Prostate gland (tissue), 2 donors: ENCODE measurements at places on chromosomes 1 and 21.

GRCh38 chr1:180173451-180173850 is 18.8 kb downstream of the QSOX1 start:
- no peak for DNase-seq

GRCh38 chr1:7929637-7930036 is 11.0 kb downstream of the TNFRSF9 start:
- DNase-seq, result no peak

- no peak for DNase-seq
These were observed 641.7 kb downstream of the AJAP1 start for GRCh38 chr1:5296095-5296494.

DNA sequence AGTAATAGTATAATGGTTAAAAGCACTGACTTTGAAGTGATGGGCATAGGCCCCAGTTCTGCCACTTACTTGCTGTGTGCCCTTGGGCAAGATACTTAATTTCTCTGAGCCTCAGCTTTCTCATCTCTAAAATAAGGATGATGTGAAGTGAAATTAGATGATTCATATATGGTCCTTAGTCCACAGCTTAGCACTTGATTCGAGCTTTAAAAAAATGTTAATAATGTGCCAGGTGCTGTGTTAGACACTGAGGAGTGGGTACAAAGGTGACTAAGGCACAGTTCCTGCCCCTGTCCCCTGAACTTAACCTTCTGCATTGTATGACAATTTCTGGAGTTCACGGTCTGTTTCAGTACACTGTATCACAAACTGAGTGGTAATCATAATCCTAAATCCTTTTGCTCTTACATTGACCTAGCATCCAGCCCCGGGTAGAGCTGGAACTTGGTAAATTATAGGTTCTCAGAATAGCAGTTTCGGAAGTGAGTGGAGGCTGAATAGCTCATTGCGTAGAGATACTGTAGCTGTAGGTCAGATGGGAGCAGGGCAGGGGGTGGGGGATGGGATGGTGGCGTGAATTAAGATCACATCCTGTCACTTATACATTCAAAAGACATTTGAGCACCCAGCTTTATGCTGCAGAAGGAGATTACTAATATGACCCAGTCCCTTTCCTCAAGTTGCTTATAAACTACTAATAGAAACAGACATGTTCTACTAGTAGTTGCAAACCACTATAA is 1.5 kb downstream of the ZNF691 start:
- no peak for DNase-seq

DNA sequence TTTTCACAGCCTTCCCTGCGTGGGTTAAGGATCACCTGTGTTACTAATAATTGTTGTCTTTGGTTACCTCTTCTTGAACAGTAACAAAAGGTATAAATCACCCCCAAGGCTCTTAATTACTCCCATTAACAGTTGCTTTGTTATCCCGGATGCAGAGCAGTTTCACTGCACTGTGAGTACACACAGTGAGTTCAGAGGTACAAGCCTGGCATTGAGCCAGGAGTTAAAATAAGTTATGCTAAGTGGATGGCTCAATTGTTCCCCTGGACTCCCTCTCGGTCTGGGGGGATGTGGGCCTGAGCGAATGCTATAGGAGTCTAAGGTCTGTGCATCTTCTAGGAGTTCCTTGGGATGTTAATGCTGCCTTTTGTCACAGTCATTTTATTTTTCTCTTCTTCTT is 258.3 kb downstream of the ATG4C start:
- DNase-seq, result no peak

DNA sequence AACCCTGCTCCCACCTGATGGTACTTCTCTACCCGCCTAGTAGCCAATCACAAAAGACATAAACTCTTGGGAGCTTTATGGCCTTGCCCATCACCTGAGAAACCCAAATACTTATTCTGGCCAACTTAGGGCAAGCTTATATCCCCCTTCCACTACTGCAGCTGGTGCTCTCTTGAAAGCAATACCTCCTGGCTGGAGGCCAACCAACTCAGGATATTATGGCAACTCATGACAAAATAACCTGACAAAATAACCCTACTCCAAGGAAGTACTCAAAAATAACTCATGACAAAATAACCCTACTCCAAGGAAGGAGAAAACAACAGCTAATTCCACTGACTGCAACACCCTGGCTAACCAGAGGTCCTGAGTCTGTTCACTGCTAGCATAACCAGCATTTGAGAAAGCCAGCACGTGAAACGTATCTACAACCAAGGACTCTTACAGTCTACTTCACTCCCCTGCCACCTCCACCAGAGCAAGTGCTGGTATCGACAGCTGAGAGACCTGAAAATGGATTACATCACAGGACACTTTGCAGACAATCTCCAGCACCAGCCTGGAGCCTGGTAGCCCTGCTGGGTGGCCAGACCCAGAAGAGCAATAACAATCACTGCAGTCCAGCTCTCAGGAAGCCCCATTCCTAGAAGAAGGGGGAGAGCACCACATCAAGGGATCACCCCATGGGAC is 179.9 kb downstream of the COL24A1 start:
- DNase-seq, result no peak

- no peak for DNase-seq
These were observed 16.9 kb upstream of the RAB3B start for GRCh38 chr1:52007215-52008002.

DNA sequence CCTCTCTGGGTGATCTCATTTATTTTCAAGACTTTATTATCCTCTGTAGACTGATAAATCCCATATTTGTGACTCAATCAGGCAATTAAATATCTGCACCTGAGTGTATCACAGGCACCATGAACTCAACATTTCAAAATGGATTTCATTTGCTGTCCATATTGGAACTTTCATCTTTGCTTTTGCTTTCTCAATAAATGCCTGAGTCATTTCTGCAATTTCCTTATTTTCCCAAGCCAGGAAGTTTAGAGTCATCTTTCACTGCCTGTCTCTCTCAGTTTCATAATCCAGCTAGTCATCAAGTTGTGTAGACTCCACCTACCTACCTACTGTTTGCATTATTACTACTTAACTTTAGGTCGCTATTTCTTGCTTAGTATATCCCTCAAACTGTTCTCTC is 540.9 kb downstream of the LMO4 start:
- no peak for DNase-seq

GRCh38 chr1:91555074-91555730 is 54.6 kb downstream of the CDC7 start:
- no peak for DNase-seq

GRCh38 chr1:3674100-3675094 is 22.1 kb downstream of the TP73 start:
- DNase-seq, result no peak

DNA sequence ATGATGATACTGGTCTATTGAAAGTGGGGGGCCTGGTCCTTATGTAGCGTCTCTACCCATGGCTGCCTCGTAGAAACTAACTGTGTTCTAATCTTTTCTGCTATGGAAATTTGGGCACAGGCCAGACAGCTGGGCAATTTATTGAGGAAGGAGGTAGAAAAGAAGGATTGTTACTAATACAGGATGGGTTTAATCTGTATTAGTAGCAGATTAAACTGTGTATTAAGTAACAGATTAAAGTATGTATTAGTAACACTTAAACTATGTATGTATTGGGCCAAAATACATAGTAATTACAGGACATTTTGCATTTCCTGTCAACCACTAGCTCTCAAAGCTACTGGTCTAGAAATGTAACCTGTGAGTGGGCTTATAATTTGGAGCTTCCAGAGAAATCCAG is 142.0 kb downstream of the MAST2 start:
- DNase-seq, result no peak

GRCh38 chr1:157151073-157151472 is 12.9 kb upstream of the ETV3 start:
- no peak for DNase-seq

GRCh38 chr1:158121604-158122254 is 59.0 kb upstream of the CD1D start:
- peak; percentile 19 for DNase-seq

GRCh38 chr1:218660678-218661053 is 315.5 kb downstream of the TGFB2 start:
- no peak for DNase-seq
